ENCODE measurements at places on chromosomes 2 and 18.
A peak's percentile ranks its signal among the peaks of the same experiment; 100 is the strongest.

DNA sequence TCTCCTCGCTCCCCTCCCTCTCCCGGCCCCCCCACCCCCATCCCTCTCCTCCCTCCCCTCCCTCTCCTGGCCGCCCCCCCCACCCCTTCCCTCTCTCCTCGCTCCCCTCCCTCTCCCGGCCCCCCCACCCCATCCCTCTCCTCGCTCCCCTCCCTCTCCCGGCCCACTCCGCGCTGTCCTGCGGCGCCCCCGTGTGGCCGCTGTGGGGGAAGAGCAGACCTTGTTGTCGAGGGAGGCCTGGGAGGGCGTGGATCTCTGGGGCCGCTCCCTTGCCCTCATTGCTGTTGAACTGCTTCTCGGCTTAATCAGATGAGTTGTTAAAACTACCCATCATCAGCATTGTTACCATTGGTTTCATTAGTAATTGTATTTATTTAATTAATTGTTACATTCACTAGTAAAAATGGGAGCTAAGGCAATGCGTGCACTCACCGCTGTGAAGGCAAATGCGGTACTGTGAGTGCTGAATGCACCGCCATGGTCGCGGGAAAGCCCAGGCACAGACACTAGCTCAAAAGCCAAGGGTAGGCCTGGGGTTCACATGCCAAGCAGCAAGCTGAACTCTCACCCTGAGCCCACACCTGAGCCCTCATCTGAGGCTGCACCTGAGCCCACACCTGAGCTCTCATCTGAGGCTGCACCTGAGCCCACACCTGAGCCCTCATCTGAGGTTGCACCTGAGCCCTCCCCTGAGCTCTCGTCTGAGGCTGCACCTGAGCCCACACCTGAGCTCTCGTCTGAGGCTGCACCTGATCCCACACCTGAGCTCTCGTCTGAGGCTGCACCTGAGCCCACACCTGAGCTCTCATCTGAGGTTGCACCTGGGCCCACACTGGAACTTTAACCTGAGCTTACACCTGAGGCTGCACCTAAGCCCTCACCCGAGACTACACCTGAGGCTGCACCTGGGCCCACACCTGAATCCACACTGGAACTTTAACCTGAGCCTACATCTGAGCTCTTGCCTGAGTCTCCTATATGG is 8.8 kb downstream of the RTP5 start:
- peak; percentile 81 for DNase-seq

- DNase-seq: no peak
These were observed 53.4 kb downstream of the ZNF638 start for GRCh38 chr2:71385012-71385411.

DNA sequence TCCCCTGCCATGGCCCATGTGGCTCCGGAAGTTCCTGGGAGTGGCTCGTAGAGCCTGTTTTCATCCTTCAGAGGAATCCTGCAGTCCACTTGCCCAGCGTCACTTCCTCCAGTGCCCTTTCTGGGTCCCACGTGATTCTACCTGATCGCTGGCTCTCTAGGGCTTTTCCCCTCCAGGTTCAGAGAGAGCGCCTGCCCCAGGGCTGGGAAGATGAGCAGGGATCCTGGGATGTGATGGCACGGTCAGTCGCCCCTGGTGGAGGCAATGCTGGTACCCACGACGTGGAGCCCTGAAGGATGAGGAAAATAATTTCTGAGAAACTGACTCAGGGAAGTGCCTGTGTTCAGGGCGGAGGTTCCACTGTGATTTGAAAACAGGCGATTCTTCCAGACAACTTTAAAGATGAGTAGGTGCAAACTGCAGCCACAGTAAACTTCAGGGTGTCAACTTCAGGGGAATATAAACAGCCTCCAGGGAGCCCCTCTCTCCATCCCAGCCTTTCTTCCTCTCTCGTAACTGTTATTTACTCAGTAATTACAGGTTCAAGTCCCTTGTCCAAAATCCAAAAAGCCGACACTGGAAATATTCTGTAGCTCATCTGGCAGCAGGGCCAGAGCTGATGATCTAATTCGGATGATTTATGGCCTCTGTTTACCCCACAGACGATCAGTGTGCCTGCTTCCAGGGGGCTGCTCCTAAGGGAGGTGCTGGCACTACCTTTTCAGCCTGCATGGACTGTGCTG is 105.9 kb downstream of the AGAP1 start:
- DNase-seq: no peak

DNA sequence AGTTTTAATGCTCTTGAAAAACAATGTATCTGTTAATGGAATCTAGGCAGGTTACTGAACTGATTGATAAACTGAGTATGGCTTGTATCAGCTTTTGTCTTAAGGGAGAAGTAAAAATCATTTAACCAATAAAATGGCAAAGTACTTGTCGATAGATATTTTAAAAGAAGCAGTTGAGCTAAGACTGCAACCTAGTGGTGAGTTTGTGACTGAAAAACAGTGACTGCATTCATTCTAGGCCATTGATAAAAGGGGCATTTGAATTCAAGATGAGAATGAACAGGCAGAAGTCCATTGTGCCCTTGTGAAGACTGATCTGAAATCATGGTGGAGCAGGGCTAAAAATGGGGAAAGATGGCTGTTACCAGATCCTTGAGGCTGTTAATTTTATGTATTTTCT is 59.4 kb upstream of the MSTN start:
- no peak for DNase-seq

DNA sequence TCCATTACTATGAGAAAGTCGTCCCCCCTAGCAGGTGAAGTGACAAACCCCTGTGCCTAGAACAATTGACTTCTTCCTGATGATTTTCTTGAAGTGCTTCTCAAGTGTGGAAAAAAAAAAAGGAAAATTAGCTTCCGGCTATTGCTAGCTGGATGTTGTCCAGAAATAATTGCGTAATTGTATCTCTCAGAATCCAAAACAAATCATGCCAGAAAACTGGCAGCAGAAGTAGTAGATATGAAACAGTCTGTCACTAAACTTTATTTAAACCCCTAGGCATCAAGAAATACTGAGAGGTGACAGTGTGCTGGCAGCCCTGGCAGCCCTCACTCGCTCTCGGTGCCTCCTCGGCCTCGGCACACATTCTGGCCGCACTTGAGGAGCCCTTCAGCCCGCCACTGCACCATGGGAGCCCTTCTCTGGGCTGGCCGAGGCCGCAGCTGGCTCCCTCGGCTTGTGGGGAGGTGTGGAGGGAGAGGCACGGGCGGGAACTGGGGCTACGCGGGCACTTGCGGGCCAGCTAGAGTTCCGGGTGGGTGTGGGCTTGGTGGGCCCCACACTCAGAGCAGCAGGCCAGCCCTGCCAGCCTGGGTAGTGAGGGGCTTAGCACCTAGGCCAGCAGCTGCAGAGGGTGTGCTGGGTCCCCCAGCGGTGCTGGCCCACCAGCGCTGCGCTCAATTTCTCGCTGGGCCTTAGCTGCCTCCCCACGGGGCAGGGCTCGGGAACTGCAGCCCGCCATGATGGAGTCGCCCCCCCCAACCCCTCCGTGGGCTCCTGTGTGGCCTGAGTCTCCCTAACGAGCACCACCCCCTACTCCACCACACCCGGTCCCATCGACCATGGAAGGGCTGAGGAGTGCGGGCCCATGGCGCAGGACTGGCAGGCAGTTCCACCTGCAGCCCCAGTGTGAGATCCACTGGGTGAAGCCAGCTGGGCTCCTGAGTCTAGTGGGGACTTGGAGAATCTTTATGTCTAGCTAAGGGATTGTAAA is 80.5 kb upstream of the ABCA12 start:
- DNase-seq: no peak

DNA sequence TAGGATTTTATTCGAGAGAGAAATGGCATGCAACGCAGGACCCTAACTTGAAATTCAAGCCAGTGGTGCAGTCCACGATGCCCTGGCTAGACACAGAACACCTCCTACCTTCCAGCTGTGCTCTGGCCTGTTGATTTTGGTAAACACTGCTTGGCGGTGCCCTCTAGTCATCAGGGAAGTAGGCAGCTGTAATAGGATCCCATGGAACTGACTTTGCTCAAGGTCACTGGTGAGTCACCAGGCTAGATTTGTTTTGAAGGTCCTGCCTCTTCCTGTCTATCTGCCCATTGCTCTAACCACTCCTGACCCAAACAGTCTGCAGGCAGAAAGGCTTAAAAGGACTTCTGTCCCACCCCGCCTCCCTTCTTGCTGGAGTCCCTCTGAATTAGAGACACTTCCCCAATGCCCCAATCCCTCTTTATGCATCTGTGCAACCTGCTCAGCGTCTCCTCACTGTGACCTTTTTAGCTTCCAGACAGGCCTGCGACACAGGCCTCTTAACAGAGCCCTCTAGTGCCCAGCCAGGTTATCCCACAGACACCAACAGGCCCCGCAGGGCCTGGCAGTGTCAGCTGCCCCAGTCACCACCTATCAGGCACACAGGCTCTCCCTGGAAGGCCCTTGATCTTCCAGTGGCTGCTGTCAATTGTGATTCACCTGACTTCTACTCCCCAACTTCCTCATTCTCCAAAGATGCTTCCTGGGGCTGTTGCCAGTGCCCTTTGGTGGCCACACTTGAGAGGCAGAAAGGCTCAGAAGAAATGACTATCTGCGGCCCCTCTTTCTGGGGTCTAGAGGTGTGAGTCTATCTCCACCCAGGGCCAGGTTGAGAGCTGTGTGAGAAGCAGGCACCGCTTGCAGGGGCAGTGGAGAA is 5.2 kb downstream of the TMEM127 start:
- DNase-seq: no peak

DNA sequence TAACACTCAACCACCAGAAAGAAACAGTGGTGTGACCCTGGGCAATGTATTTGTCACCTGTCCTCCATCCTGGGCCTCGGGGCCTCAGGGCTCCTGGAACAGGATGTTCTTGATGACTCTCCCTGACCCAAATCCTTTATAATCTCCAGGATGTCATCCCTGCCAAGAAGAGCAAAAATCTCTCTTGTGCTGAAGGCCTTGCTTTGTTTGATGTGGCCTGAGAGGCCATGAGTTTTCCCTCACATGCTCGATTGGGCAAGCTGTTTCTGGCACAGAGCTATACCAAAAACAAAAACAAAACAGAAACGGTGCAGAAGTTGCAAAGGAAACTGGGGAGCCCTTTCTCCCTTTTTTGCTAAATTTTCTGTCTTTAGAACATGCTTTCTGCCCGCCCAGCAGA is 35.7 kb upstream of the ST3GAL5 start:
- DNase-seq: no peak

GRCh38 chr2:43084699-43085091 is 141.7 kb downstream of the ZFP36L2 start:
- peak; percentile 81 for DNase-seq

DNA sequence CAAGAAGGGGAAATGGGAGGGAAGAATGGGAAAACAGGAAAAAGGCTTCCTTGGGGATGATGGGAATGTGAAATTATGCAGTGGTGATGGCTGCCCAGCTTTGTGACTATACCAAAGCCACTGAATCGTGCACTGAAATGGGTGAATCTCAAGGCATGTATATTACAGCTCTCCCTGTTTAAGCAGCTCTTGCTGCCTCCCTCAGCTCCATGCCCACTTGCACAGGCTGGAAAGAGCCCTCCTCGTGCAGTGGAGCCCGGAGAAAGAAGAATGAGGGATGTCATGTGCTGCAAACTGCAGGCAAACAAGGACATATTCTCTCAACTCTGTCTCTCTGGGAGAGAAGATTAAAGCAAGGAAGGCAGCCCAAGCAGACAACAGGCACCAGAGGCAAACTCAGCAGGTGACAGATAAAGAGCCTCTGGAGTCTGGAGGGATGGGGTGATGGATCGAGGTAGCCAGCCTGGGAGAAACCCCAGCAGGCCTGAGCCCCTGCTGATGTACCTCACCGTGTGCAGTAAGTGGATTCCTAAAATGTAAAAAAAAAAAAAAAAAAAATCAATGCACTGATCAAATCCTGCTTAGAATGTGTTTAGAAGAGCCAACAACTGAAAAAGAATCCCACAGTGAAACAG is 62.4 kb upstream of the SLC66A3 start:
- DNase-seq: no peak

DNA sequence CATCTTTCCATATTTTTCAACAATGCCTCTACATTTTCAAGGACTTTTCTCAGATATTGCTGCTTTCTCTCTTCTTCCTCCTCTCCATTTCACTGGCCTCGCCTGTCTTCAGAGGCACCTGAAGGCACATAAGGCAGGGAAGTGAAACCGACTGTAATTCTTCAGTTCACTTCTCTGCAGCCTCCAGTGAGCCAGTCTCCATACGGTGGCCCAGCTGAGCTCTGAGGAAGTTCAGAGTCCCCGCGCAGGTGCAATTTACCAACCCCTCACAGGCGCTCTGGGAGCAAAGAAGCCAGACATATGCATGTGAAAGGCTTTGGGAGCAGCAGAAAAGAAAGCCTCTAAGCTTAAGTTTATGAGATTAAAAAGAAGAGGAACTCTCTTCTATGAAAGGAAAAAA is 12.4 kb downstream of the KLHL14 start:
- no peak for DNase-seq

GRCh38 chr2:70632388-70632787 is 78.8 kb upstream of the TGFA start:
- DNase-seq: no peak

- no peak for DNase-seq
These were observed 93.7 kb upstream of the MCFD2 start for GRCh38 chr2:47009253-47009767.

- no peak for DNase-seq
These were observed 94.8 kb downstream of the RTTN start for GRCh38 chr18:70110678-70111077.

DNA sequence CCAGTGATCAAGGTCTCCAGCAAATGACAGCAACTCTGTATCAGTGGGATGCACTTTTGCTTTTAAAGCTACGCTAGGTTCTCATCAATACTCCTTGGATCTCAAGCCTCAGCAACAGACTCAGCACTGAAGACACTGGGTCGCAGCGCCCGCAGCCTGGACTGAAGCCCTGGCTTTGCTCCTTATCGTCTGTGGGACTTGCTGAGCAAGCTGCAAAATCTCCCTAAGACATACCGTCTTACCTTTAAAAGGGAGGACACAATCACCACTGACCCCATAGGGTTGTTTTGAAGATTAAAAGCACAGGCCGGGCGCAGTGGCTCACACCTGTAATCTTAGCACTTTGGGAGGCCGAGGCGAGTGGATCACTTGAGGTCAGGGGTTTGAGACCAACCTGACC is 8.1 kb downstream of the CYB5A start:
- no peak for DNase-seq

DNA sequence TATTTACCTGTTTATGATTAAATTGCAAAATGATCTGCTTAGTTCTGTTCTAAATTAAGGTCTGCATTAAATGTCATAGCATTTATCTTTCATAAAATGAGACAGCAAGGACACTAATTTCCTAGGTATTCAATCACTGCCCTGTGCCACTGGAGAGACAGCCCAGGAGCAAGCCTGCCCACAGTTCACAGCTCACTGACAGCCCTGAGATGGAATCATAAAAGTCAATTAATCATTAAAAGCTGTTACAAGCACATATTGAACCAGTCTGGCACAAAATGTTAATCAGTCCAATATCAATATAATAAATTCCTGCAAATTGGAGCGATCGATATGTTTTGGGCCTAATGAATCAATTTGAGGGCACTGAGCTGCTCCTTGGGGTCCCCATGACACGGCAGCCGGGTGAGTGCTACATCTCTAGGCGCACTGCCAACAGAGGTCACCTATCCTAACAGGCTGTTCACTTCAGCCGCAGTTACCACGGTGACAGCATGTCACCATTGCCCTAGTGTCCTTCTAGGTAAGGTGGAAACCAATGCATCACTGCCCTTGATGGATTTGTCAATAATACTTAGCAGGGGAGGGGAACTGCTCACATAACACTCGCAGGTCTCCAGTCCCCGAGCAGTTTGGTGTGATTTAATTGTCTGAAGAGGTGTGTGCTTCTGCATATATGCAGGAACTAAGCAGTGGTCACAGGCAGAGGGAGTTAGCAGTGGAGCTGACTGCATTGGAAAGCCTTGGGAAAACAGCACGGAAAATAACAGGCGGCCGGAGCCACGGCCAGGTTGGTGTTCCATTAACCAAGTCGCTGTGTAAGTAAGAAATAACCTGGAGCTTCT is 47.3 kb downstream of the POU3F3 start:
- no peak for DNase-seq

GRCh38 chr2:42435628-42436027 is 58.2 kb downstream of the KCNG3 start:
- DNase-seq: no peak
